ENCODE measurements at places on chromosomes 6 and 20. TPM values are rescaled to one million over a fixed set of nuclear protein-coding genes. Genes with fewer than 3 reads are reported as not detected.

DNA sequence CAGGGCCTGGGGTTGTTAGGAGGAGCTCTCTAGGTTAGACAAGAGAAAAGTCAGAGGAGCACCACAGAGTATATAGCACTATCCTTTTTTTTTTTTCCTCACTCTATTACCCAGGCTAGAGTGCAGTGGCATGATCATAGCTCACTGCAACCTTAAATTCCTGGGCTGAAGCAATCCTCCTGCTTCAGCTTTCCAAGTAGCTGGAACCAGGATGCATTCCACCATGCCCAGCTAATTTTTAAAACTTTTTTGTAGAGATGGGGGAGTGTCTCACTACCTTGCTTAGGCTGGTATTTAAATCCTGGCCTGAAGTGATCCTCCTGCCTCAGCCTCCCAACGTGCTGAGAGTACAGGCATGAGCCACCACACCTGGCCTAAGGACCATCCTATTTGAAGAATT lies 19.3 kb upstream of the AKIRIN2 start:
- no peak for DNase-seq

DNA sequence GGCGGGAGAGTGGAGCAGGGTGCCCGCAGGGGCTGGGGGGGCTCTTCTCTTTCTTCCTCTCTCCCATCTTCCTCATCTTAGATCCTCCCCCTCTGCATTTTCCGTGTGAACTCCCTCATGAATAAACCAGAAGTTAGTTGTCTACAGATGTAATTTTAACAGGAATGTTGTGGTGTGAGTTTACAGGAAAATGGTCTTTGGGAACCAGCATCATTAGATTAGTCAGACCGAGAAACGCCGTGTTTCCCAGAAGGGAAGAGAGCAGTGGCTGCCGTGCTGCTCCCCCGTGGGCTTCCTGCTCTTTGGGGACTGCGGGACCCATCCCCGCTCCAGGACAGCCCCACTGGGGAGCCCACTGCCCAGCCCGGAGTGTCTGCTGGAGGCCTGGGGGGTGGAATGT lies 3.4 kb downstream of the MYT1 start:
- no peak for DNase-seq

DNA sequence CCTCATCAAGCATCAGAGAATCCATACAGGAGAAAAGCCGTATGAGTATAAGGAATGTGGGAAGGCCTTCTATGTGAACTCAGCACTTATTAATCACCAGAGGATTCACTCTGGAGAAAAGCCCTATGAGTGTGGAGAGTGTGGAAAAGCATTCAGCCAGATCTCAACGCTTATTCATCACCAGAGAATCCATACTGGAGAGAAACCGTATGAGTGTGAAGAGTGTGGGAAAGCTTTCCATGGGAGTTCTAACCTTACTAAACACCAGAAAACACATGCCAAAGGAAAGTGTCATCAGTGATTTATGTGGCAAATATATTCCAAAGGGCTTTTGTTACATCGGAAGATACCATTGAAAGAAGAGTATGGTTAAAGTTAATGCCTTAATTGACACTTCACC lies 25.4 kb downstream of the ZKSCAN8 start:
- DNase-seq = peak; percentile 17

GRCh38 chr20:60053125-60053817 lies 95.0 kb downstream of the CDH26 start:
- DNase-seq = no peak

DNA sequence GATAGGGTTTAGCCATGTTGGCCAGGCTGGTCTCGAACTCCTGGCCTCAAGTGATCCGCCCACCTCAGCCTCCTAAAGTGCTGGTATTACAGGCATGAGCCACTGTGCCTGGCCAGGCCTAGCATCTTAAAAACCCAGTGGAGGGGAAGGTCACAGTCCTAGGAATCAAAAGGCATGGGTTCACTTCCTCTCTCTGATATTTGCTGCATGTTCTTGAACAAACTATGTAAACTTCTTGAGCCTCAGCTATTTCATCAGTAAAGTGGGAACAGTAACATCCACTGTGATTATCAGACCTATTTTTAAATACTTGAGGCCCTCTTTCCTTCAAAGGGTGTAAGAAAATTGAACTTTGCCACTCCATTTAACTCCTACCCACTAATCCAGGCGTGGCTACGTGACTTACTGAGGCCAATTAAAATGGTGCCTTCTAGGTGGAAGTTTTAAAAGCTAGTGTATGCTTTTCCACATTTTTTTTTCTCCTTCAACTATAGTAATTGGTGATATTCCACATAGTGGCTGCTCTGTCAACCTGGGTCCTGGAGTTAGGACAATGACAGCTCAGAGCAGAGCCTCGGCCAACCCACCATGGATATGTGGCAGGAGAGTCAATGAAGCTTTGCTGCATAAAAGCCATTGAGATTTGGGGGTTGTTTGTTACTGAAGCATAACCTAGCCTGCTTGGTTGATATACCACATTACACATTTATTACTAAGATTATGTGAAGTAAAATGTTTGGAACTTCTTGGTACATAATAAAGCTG lies 32.2 kb upstream of the IER3 start:
- DNase-seq = no peak

- no peak for DNase-seq
These were observed 8.7 kb upstream of the GATA5 start for GRCh38 chr20:62484478-62484877.

GRCh38 chr20:23639490-23639958 lies 1.8 kb upstream of the CST3 start:
- no peak for DNase-seq

DNA sequence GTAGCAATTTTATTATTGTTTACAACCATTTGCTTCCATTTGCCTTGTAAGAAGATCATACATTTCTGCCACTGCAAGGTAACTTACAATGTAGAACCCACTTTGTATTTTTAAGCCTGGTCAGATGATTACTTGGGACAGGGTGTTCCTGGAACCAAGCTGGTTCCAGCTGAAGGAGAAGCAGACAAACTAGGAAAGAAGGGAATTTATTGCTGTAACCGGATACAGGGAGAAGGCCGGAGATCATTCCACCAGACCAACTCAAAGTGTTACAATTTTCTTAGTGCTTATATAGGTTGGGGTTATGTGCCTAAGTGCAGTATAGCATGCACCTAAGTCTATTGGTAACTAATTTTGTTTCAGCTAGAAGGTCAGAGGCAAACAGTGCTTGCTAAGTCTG lies 104.4 kb downstream of the MANEA start:
- no peak for DNase-seq

The HINT3 gene
- polyA plus RNA-seq = 2.9 TPM

- no peak for DNase-seq
These were observed 87.0 kb downstream of the TBC1D7 start for GRCh38 chr6:13241364-13241763.

DNA sequence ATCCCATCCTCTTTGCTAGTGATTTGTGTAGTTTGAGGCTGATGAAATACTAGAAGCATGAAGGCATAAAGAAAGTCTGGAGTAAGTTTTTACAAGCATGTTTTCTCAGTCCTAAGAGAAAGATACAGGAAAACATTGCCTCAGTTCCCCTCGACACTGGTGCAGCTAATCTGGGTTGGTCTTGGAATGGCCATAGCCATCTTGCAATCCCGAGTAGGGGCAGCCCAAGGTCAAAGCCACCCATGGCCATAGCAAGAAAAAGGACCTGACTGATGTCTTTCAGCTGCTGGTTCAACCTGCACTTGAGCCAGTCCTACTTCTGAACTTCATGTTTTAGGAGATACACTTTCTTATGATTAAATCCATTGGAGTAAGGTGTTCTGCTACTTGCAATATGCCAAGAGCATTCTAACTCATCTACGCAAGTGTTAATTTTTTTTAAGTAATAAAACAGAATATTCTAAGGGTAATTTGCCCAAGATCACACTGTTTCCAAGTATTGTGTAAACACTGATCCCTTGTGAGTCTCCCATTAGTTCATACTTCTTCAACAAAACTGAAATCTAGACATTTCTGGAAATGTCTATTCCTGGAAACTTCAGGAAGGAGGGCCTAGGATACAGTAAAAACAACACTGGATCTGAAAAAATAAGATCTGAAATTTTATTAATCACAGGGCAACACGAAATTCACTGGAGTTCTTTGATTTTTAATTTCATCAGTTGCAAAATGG lies 108.9 kb downstream of the MAP3K5 start:
- DNase-seq = no peak

DNA sequence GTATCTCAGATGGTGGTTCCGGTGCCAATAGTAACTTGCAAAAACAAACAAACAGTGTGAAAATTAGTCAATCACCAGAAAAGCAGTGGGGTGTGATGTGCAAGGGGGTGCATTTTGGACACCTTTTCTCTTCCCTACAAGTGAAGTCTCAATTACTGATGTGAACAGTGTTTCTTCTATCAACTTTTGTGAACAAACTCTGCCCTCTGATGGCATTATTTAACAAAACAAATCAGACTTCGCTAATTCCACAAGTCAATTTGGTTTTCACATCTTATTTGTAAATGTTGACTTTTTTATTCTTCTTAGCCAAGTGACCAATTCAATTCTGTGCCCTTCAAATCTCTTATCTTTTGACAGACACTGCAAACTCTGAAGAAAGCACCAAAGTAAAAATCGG lies 212.2 kb downstream of the UST start:
- no peak for DNase-seq

The CST2 gene
- polyA plus RNA-seq = not detected

The MED23 gene
- 22.4 TPM for polyA plus RNA-seq

The FERMT1 gene
- polyA plus RNA-seq = 312 TPM

DNA sequence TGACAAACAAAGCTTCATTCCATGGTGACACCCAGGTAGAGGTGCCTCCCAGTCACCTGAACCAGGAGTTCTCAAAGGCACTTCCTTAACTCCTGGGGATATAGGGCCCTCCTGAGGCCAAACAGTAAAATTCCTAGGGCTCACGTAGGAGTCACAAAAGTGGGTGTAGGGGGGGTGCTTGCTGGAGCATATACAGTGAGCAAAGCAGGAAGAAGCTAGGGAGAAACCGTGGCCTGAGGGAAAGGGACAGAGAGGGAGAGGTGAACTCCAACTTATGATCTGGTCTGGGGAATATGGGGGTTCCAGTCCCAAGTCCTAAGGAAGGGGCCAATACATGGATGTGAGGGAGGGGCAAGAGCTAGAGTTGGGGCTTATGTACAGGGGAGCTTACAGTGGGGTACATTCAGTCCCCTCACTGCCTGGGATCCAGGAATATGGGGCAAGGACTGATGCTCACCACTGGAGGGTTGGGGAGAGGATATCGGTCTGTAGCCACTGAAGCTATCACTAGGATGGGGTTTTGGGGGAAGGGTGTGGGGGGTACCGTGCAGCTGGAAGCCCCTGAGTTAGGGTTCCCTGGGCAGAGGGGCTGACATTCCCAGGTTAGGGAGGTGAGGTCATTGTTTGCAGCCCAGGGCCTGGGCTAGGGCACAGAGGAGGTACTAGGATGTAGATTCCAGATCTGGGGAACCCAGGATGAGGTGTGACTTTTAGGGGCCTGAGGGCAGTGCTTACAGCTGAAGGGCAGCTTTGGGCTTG lies 950 bp downstream of the PEDS1 start:
- DNase-seq = no peak

DNA sequence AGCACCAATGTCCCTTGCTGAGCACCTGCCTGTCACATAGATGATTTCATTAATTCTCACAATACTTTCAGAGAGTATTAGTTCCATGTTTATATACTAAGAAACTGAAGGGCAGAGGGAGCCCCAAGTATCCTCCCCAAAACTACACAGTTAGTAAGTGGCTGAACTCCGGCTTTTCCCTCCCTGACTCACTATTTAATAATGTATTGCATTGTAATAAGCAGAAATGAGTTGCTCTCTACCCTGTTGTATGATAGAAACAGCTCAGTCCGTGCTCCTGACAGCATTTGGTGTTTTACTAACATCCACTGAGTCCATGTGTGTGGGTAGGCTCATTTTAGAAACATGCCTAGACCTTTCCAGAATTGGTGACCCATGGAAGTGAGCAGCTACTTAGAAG lies 76.8 kb downstream of the OLIG3 start:
- no peak for DNase-seq

DNA sequence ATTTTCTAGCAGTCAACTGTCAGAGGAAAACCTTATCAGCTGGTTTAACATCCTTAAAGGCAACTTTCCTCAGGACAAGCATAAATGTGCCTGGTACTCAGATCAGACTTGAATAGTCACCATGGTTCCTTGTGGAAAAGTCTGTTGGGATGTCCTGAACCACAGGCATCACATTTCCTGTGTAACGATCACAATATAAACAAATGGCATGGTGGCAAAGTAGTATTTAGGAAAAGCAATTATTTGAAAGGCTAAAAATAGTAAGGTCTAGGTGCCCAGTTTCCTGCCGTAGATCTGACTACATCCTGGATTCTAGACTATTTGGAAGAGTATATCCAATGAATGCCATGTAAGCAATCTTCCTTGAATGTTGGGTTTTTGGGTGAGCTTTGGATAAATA lies 271.9 kb upstream of the AGPAT4 start:
- DNase-seq = no peak

DNA sequence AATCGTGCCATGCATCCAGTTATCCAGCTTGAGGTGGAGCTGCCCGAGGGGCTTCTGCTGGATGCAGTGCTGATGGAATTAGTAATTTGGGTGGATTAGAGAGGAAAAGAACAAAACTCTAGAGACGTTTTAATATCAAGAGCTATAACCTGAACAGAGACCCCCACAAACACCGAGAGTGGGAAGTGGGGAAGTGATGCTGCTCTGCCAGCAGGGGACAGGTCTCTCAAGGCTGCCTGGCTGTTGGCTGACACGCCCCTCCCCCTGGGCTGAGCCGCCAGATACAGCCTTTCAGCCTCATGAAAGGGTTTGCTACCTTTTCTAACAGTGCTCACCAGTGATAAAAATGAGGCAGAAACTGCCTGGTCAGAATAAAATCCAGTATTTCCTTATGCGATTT lies 9.6 kb downstream of the LEMD2 start:
- DNase-seq = no peak

- DNase-seq = no peak
These were observed 623 bp upstream of the MRPS26 start for GRCh38 chr20:3045042-3045815.

DNA sequence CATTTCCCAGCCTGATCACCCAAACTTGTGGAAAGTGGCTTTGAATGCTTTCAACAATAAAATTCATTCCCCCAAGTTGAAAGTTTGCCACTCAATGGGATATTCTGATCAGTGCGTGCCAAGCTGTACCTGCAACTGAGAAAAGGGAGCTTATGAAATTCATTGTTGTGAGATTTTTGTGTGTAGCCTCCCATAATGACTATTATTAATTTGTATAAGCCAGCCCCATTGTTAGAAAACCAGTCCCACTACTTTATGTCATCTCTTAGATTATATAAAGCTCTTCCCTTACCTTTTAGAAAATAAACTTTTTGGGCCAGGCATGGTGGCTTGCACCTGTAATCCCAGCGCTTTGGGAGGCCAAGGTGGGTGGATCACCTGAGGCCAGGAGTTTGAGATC lies 15.9 kb downstream of the IL20RA start:
- no peak for DNase-seq

All from keratinocyte (primary cell).